ENCODE measurements at places on chromosomes 16 and 17.
A peak's percentile ranks its signal among the peaks of the same experiment; 100 is the strongest.

DNA sequence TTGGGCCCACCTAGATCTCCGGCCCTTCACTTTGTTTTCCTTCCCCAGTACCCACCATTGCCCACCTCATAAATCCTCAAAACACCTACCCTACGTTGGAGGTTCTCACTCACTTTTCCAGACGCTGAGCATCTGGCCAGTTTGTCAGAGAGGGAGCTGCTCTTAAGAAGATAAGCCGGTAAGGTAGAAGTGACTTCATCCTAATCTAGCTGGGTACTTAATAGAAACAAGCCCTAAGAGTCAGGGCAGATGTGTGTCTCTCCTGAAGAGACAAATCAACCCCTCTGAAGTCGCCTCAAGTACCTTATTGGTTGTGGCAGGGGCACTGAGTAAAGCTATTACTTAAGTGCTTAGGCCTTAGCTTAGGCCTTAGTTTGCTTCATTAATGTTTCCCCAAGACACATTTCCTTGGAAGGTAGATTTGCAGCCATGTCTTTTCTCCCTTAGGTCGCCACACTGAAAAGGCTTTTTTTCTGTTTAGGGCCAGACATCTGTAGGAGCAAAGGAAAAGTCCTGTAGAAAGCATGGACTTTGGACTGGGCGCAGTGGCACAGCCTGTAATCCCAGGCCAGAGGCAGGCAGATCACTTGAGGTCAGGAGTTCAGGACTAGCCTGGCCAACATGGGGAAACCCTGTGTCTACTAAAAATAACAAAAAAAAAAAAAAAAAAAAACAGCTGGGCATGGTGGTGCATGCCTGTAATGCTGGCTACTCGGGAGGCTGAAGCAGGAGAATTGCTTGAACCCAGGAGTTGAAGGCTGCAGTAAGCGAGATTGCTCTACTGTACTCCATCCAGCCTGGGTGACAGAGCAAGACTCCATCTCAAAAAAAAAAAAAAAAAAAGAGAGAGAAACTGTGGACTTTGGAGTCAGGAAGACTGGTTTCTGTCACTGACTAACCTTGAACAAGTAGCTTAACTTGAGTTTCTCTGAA is 1.0 kb downstream of the TACO1 start:
- DNase-seq = no peak

DNA sequence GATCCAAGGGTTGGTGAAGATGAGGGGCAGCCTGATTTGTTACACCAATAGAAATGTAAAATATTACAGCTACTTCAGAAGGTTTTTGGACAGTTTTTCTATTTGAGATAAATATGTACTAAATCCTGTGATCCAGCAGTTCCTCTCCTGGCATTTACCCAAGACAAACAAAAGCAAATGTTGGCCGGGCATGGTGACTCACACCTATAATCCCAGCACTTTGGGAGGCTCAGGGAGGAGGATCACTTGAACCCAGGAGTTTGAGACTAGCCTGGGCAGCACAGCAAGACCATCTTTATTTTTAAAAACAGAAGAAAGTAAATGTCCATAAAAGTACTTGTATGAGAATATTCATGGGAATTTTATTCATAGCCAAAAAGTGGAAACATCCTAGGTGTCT is 64.8 kb upstream of the MRC2 start:
- DNase-seq = no peak

- no peak for DNase-seq
These were observed 7.8 kb downstream of the CTF1 start for GRCh38 chr16:30904114-30904780.

DNA sequence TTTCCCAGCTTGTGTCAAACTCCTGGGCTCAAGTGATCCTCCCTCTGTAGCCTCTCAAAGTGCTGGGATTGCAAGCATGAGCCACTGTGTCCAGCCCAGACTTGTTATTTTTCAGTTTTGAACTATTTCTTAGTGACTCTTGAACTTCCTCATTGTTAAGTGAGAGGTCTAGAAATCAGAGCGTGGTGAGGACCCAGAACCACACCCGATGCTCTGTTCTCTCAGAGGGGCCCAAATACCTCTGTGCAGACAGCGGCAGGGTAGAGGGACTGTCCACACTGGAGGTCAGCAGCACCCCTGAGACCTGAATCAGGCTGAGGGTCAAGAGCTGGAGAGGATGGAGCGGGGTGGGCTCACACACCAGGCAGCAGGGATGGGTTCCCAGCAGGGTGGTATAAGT is 47.7 kb upstream of the MEAK7 start:
- no peak for DNase-seq

GRCh38 chr17:54623746-54624145 is 276.9 kb upstream of the TOM1L1 start:
- no peak for DNase-seq

DNA sequence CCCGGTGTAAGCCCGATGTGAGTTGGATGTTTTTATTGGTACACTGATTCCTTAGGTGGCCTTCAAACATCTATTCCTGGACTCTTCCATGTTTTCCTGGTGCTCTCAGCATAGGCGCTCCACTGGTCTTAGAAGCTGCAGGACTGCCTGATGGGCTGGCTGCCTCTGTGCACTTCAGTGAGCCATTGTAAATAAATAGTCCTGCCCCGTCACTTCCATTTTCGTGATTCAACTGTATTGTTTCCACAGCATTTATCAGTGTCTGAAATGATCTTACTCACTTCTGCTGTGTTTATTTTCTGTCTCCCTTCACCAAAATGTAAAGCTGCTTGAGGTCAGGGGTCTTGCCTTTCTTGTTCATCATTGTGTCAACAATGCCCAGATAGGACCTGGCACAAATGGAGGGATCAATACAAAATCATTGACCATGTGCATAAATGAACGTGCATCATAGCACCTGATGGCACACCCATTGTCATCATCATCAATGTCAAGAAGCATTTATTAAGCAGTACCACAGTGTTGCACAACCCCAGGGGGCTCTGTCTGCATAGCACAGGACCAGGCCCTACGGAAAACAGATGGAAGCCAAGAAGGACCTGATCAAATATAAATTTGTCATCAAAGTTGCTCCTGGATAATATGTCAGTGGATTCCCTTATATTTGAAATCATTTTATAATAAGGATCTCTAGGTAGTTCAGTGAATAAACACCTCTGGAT is 66.6 kb upstream of the CPHXL start:
- DNase-seq = no peak

DNA sequence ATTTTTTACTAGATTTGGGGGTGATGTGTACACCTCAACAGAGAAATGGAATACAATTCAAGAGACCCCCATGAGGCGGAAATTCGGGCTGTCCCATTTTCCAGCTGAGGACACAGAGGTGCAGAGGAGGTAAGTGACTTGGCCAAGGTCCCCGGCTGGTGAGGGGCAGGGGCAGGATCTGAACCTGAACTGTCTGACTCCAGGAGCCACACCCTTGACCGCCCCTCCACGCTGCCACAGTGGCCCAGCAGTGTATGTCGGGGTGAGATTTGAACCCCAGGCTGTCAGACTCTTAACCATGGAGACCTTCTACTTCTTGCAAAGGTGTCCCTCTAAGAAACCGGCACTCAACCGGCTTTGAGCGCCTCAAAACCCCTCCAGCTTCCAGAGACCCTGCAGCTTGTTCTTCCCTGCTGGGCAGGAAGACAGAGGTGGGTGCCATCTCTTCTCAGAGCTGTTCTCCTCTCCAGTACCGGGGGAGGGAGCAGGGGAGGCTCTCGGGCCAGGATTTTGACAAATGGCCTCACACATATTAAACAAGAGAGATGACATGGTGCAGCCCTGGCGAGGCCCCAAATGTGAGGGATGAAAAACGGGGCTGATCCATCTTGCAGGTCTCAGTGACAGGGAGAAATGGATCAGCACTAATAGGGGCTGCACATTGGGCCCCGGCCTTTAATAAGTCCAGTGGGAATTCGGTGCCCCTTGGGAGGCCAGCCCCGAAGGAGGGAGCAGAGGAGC is 222.3 kb downstream of the GSG1L start:
- no peak for DNase-seq

DNA sequence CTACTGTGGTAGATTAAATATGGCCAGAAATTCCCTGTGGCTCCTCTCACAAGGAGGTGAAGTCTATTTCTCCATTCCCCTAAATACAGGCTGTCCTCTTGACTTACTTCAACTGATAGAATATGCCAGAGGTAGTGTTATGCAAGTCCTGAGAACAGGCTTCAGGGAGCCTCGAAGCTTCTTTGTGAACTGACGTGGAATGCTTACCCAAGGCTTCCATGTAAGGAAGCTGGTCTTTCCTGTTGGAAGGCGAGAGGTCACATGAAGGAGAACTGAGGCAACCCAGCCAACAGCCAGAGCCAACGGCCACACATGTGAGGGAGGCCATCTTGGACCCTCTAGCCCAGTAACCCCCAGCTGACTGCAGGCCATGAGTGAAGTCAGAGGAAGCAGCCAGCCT is 267.9 kb downstream of the MRTFB start:
- DNase-seq = no peak

- no peak for DNase-seq
These were observed 34.9 kb downstream of the WSCD1 start for GRCh38 chr17:6104956-6105648.

DNA sequence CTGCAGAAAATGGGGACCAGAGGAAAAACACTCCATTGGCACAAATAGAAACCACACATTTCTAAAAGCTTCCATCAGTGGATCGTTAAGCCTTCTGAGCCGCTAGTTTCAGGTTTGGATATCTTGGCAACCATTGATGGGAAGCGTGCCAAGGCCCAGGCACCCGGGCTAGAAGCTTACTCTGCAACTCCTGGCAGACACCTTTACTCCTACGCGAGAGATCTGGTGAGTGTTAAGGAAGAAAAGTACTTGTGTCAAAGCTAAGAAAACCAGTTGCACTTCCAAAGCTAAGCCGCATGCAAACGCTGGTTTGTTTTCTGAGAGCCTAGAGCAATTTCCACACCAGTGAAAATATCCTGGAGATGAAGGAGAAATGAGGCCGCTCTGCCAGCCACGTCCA is 472.4 kb downstream of the PMP22 start:
- DNase-seq = no peak

DNA sequence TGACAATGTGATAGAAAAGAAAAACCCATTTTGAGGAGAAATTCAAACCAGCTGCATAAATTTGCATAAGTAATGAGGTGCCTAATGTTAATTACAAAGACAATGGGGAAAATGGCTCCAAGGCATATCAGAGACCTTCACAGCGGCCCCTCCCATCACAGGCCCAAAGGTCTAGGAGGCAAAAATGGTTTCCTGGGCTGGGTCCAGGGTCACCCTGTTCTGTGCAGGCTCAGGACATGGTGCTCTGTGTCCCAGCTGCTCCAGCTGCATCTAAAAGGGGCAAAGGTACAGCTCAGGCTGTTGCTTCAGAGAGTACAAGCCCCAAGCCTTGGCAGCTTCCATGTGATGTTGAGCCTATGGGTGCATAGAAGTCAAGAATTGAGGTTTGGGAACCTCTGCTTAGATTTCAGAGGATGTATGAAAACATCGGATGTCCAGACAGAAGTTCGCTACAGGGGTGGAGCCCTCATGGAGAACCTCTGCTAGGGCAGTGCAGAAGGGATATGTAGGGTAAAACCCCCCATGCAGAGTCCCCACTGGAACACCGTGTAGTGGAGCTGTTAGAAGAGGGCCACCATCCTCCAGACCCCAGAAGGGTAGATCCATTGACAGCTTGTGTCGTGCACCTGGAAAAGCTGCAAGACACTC is 40.6 kb downstream of the IKZF3 start:
- DNase-seq = no peak

- no peak for DNase-seq
These were observed 322.4 kb downstream of the GRIN2A start for GRCh38 chr16:9859701-9860327.

DNA sequence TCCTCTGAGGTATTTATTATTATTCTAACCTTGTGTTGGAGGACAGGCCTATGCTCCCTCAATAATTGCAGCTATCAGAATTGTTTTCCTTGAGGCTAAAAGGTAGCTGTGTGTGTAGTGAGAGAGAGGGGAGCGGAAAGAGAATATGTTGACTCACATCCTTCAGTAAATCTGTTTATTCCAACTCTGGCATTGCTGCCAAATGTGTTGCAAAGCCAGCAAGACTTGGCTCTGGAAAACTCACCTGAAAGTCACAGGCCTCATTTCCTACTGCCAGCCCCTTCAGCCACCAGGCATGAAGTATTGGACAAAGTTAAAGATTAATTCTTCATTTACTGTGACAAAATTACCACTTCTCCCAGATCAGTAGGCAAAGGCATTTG is 9.6 kb downstream of the CA10 start:
- no peak for DNase-seq

- DNase-seq = no peak
These were observed 152.1 kb upstream of the RPL38 start for GRCh38 chr17:74051348-74051747.

DNA sequence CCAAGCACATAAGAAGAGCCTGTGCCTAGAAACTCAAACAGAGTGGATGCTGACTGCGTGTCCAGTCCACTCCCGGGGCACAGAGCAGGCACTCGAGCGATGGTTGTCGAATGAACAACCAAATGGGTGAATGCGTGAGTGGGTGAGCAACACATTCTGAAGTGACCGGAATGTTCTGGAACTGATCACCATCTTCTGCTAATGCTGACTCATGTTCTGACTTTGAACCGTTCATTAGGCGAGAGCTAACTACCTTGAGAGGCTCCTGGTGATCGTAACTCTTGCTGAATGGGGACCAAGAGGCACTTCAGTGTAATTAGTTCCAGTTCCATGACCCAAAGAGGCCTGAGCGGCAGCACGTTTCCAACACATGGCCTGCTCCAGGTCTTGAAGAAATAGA is 37.9 kb downstream of the IRF8 start:
- no peak for DNase-seq

DNA sequence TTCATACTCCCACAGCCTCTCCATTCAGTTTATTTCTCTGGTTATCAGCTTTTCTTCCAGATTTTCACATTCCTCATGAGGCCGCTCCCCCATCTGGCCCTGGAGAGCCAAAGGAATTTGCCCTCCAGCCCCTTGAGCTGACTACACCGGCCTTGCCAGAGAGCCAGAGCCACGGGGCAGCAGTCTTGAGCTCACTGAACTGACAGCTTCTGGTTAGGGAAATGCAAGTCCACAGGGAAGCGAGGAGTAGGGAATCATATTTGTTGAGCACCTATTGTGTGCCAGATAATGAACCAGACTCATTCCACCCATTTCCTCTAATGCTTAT is 102.4 kb downstream of the ABCC12 start:
- peak; percentile 12 for DNase-seq

DNA sequence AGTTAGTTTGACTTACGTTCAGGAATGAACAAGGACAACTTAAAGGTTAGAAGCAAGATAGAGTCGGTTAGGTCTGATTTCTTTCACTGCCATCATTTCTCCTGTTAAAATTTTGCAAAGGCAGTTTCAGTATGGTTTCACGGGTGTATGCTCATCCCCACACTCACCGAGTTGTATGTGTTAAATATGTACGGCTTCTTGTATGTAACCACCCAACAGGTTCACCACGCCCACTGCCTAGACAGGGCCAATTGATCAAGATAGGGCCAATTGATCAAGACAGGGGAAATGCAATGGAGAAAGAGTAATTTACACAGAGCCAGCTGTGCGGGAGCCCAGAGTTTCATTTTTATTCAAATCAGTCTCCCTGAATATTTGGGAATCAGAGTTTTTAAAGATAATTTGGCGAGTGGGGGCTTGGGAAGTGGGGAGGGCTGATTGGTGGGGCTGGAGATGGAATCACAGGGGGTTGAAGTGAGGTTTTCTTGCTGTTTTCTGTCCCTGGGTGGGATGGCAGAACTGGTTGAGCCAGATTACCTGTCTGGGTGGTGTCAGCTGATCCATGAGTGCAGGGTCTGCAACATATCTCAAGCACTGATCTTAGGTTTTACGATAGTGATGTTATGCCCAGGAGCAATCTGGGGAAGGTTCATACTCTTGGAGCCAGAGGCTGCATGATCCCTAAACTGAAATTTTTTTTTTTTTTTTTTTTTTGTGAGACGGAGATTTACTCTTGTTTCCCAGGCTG is 62.4 kb upstream of the PLCG2 start:
- DNase-seq = no peak

GRCh38 chr17:56653877-56654276 is 60.4 kb downstream of the NOG start:
- DNase-seq = peak; percentile 18

Measured in hepatic stellate cell (primary cell).